C1 segment of cervical spinal cord (tissue), 14 donors: ENCODE measurements at places on chromosomes 16 and 17.

GRCh38 chr17:44907729-44908470, 7.4 kb downstream of the GFAP start:
- DNase-seq = no peak

DNA sequence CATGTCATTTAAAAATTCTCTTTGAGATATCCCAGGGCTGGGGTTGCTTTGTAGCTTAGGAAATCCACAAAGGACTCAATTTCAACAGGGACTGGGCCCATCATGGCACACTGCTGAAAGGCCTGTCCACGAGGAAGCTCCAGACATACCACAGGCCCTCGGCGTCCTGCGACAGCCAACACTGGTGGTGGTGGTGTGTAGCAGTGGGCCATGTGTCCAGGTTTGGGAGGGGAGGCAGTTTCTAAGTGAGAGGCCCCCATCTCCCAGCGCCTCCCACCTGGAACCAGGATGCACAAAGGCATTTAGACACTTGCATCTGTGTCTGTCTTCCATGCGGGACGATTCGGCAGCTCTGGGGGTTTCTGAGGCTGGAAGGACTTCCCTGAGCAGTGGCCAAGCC, 65.2 kb upstream of the ZNF423 start:
- no peak for DNase-seq

DNA sequence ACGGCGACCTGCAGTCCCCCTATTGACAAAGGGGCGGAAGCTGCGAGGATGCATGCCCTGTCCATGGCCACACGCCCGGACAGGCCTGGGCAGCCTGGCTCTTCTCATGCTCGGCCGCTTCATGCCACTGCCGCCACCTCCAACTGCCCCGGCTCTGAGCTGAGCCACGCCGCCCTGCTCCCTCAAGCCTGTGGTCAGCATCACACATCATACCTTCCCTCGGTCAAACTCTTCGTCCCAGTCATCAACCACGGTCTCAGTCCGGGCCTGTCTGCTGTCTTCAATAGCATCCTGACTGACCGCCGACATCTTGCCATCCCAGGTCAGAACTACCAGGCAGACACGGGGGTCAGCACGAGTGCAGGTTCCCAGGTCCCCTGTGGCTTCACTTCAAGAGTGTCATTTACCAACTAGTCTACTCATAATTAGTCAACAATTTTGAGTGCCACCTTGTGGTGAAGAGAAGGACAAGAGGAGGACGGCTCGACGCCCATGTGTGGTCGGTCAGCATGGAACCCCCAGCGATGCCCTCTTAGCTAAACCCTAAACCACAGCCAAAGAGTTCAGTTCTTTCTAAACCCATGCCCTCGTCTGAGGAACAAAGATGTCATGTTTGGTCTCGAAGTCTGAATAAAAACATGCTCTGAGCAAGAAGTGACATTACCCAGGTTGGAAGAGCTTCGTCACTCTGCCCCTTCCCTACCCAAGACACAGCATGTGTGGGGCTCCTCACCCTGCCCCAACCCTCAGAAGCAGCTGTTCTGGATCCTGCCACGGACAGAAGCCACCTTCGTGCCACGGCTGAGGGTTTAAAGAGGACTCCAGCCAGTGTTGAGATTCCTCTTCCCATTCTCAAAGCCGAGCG, 16.9 kb upstream of the CYTH1 start:
- DNase-seq = no peak

GRCh38 chr17:77253611-77254051, 112.9 kb downstream of the SEC14L1 start:
- no peak for DNase-seq

GRCh38 chr17:41537990-41538389, 9.9 kb upstream of the KRT19 start:
- no peak for DNase-seq

DNA sequence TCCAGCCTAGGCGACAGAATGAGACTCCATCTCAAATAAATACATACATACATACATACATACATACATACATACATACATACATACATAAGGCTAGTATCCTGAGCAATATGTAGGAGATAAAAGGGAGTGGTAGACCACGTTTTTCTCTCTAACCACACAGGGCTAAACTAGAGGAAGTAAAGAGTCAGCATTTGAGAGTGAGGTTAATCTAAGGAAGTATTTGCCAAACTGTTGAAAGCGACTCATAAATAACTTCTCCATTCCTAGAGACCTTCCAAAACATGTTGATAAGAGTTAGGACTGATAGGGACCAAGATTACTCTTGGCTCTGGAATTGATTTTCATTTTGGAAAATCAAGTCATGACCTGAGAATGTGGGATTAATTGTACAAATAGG, 68.9 kb downstream of the NEUROD2 start:
- DNase-seq = no peak

DNA sequence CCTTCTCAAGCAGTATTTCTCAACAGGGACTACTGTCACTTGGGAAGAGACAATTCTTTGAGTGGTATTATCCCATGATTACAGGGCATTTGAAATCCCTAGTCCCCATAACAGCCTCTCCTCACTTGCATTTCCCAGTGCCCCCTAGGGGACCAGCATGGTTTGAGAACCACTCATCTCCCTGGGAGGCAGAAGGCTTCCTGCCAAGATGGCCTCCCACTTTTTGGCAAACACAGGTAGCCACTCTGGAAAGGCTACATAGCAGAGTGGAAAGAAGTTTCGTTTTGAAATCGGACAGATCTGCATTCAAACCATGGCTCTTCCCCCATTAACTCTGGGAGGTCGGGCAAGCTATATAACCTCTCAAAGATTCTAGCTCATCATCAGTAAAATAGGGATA, 256.8 kb downstream of the XYLT1 start:
- no peak for DNase-seq

DNA sequence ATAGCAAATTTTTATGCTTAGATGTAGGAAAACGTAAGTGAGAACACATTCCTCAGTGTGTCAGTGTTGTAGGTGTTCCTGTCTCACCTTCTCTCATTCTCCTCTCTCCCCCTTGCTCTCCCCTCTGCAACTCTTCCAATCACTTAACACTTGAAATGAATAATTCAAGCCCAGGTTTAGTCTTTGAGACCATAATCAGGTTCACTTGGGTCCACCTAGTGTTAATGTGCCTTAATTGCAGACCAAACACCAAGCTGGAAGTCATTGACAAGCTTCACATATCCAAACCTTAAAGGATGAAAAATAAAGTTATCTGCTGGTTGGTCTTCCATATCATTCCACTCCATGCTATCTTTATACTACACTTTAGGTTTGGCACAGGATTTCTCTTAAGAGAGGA, 37.0 kb downstream of the STXBP4 start:
- no peak for DNase-seq

DNA sequence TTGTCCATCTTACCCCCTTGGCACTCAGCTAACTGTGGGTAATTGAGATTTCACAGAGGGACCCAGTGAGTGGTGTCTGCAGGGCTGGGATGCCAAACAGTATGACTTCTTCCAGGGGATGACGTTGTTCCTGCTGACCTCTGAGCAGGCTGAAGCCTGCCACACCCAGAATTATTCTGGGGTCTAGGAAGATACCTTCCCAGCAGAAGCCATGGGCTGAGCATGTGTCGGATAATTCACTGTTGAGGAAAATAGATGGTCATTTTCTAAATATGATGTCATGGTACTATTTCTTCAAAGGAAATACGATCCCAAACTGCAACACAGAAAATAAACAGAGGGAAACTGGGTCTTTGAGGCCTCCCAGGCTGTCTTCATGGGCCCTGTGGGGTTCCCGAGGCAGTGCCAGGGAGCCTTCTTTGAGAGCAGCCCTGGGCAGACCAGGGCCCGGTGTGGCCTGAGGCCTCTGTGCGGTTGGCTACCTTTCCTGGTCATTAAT, 17.4 kb downstream of the WNT9B start:
- DNase-seq = no peak

DNA sequence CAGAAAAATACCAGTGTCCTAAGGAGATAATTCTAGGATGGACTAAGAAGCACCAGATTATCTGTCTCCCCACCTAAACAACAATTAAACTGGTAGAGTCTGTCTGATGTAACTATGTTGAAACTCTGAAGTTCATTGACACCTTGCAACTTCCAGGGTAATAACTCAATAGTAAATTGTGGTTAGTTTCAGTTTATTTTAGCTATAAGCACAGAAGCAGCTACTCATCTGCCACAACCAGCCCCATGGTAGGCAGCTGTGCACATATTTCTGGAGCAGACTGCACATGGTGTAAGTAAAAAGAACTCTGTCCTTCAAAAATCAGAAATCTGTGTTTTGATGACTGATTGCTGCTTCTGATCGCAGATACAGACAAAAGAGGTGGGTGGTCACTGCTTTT, 852.1 kb downstream of the CDH11 start:
- no peak for DNase-seq
